ENCODE measurements at places on chromosomes 2 and 18. TPM values are rescaled to one million over a fixed set of nuclear protein-coding genes. Genes with fewer than 3 reads are reported as not detected.

GRCh38 chr2:232200195-232200594, 178.4 kb upstream of the ALPP start:
- H3K4me3 ChIP-seq = no peak overlapping the region
- no peak overlapping the region for H3K27ac ChIP-seq
- H3K4me1 ChIP-seq = no peaks in the 10 kb centered on the region
- DNase-seq = no peak

- H3K27me3 ChIP-seq = peaks cover 3% of the 10 kb centered on the region
- no peak overlapping the region for H3K27ac ChIP-seq
- no peak overlapping the region for H3K4me3 ChIP-seq
- no peaks in the 10 kb centered on the region for H3K4me1 ChIP-seq
These were observed 67.0 kb downstream of the CACNB4 start for GRCh38 chr2:152031747-152032306.

ANKRD30B gene
- not detected for total RNA-seq

DNA sequence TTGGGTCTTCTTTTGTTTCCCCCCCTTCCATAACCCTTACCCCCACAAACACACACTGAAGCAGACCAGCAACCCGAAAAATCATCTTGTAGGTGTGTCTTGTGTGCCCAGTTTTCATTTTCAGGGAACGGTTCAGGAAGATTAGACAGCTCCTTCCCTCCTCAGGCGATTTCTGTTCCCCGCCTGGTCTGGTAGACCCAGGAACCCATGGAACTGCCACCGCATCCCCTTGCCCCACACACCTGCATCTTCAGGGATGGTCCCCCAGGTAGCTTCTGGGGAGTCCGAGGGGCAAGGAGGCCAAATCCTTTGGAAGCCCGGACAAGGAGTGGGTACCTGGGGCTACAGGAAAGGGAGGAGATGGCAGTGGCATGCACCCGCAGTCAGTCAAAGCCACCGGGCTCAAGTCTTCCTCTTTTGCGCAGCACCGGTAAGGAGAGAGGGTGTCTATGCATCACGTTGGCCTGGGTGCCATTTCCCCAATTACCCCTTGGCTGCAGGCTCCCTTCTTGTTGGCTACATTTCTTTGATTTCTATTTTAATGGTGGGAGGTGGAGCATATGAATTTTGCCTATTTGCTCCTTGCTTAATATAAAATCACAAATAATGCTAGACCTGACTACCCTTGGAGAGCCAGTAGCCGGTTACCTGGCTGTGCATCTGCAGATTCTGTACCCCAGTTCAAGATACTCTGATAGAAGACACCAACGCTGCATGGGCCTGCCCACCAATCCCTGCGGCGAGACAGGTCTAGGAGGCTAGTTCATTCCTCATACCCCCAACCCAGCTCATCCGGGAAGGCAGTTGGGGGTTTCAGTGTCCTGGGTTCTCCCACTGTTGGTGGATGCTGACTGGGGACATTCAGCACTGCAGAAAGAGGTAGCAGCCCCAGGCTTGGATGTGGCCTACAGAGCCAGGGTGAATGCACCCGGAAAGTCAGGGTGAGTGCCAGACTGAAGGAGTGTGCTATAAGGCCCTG, 30.0 kb upstream of the ATP6V1B1 start:
- no peak for DNase-seq
- no peaks in the 10 kb centered on the region for H3K36me3 ChIP-seq
- peaks cover 88% of the 10 kb centered on the region for H3K27me3 ChIP-seq
- no peak overlapping the region for H3K27ac ChIP-seq
- peaks cover 21% of the 10 kb centered on the region for H3K4me1 ChIP-seq

SLC30A3 gene
- 0.22 TPM for total RNA-seq

MYO5B gene
- 0.78 TPM for total RNA-seq

DNA sequence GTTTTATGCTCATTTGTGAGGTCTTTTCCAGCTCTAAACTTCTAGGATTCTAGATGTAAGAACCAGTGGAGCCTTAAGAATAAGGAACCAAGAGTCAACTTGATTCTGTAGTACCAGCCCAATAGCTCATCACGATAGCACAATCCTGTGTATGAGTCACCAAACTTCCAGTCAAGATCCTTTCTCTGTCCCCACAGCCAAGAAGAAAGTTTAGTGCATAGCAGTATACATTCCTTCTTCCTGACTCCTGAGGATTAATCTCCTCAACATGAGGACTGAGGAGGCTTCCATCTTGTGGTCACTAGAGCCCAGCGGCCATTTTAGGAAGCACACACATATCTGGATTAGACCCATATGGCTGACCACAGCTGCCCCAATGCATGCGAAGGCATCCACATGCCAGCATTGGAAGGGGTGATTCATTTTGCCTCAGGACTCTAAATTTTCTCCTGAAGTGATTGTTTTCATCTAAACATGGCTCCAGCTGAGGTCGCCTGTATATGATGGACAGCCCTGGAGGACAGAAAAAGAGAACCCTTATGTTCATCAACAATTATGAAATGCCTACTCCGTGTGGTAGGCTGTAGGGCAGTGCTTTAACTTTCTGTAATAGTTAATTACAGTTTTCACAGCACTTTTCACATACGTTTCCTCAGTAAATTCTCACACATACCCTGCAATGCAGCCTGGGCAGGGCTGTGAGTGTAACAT, 53.5 kb downstream of the RASGRP3 start:
- H3K27me3 ChIP-seq = no peaks in the 10 kb centered on the region
- DNase-seq = no peak
- H3K4me1 ChIP-seq = peaks cover 30% of the 10 kb centered on the region

DNA sequence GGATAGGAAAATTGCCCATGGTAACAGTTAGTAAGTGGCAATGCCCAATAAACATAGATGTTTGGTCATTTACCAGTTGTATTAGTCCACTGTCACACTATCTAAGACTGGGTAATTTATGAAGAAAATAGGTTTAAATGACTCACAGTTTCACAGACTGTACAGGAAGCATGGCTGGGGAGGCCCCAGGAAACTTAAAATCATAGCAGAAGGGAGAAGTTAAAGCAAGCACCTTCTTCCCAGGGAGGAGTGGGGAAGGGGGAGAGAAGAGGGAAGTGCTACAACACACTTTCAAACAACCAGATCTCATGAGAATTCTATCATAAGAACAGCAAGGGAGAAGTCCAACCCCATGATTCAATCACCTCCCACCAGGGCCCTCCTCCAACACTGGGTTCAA, 23.4 kb downstream of the NR4A2 start:
- H3K36me3 ChIP-seq = no peaks in the 10 kb centered on the region
- H3K4me1 ChIP-seq = peaks cover 10% of the 10 kb centered on the region
- no peak overlapping the region for H3K4me3 ChIP-seq

DNA sequence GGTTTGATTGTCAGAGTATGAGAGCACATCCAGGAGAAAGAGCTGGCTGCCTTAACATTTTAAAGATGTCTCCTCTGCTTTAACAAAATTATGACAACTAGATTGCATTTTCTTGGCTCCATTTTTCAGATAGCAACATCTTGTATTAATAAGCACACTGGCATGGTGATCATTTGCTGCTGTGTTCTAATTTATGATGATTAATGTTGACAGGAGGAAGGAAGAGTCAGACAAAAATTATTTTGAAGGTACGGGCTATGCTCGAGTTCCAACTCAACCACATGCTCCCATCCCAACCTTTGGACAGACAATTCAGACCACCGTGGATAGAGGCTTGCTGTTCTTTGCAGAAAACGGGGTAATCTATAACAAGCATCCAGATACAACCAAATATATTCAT, 98.2 kb upstream of the TTC39C start:
- H3K4me1 ChIP-seq = no peaks in the 10 kb centered on the region
- no peak overlapping the region for H3K27ac ChIP-seq
- no peak for DNase-seq

- no peak overlapping the region for H3K4me3 ChIP-seq
- DNase-seq = no peak
- no peak overlapping the region for H3K27ac ChIP-seq
These were observed 184.1 kb upstream of the RAB12 start for GRCh38 chr18:8424917-8425725.

GRCh38 chr2:14321357-14321756, 311.2 kb upstream of the LRATD1 start:
- no peak overlapping the region for H3K4me3 ChIP-seq
- H3K36me3 ChIP-seq = no peaks in the 10 kb centered on the region
- DNase-seq = no peak
